T-helper 9 cell (primary cell): ENCODE measurements at places on chromosomes 1 and 21.

- no peak for DNase-seq
These were observed 13.0 kb upstream of the C1orf174 start for GRCh38 chr1:3912809-3913685.

GRCh38 chr1:54300401-54300800, 100.4 kb downstream of the MRPL37 start:
- DNase-seq: no peak

DNA sequence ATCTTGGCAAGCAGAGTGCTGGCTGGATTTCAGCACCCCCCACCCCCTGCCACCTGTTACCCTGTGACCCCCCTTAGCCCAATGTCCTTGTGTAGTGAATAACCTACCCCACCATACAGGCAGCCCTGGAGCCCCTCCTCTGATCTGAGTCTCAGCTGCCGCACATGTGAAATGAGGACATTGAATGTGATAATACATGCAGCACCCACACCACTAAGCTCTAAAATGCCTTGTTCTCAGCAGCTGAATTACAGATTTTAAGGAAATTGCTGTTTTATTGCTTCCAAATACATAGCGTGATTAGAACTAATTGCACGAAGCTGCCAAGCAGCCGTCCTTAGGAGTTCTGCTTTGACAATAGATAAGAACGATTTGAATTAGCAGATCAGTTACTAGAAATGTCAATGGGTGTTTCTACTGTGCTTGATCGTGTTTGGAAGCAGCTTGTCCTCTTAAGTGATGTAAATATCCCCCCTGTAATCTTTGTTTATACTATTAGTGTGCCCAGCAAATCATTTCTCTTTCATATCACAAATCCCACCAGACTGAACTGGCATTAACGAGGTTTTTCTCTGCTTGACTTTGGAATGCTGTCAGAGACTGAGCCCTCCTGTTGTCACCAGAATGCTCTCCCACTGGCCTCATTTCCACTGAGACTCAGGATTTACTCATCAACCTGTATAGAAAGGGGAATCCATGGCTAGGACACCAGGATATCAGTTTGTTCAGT, 4.9 kb downstream of the SLAMF8 start:
- no peak for DNase-seq

- no peak for DNase-seq
These were observed 45.7 kb downstream of the ATP2B4 start for GRCh38 chr1:203672346-203672745.

- DNase-seq: peak; percentile 72
These were observed 21.7 kb downstream of the TMEM53 start for GRCh38 chr1:44652445-44653106.

GRCh38 chr1:202860744-202861419, 28.1 kb downstream of the RABIF start:
- DNase-seq: peak; percentile 7

- DNase-seq: no peak
These were observed 11.8 kb downstream of the S100A7A start for GRCh38 chr1:153428073-153428638.

DNA sequence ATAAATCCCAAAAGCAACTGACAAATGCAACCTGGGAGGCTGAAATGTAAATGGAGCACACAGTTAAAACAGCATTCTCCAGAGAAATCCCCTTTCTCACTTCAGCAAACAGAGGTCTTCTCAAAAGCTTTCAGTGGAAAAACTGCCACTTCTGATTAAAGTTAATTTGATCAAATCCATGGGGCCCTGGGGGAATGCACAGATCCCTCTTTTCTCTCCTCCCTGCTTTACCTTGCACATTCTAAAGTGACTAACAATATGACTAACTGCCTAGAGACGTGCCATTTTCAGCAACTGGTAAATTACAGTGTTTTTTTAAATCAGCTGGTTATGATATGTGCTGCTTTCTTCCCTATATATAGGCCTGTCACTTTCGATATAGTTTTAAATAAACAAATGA, 142.5 kb downstream of the RERE start:
- DNase-seq: no peak

GRCh38 chr1:204692841-204693356, 7.4 kb upstream of the LRRN2 start:
- no peak for DNase-seq

- no peak for DNase-seq
These were observed 20.5 kb downstream of the HTR1D start for GRCh38 chr1:23196627-23197328.

GRCh38 chr1:175564723-175565122, 178.7 kb downstream of the TNR start:
- DNase-seq: no peak

- DNase-seq: no peak
These were observed 119.2 kb downstream of the SMYD2 start for GRCh38 chr1:214400131-214400530.

DNA sequence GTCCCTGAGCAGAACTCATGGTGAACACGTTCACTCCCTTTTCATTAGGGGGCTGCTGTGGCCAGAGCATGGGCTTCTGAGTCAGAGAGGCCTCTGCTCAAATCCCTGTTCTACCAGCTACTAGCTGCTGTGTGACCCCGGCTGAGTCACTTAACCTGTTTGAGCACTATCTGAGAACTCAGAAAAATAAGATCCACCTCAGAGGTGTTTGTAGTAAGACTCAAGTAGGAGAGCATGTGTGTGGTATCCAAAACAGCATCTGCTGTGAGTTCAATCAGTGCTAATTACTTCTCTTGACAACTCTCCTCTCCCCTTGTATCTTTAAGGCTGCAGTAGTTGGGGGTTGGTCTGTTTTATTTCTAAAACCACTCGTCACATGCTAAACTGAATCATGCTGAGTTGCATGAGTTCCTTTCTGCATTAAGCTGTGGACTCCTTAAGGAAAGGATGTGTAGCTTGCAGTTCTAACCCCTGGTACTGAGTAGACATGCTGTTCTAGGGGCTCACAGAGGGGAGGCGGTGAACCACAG, 39.7 kb upstream of the JUN start:
- DNase-seq: no peak

- DNase-seq: peak; percentile 68
These were observed 527 bp downstream of the MACO1 start for GRCh38 chr1:25430967-25431881.

- no peak for DNase-seq
These were observed 4.4 kb downstream of the DVL1 start for GRCh38 chr1:1344655-1345361.

DNA sequence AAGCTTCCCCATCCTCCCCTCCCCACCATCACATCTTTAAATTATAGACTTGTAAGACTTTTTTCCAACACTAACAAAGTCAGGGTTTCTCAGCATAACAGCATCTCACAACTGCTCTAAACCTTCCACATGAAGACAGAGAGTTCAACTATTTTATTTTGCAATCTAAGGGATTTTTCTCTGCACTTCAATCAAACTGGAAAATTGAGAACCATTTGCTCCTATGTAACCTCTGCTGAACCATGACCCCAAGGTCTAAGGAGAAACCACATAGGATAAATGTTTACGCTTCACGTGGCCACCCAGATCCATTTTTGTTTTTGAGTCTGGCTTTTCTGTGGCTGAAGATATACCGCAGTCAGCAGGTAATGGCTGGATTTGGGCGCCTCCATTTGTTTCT, 13.2 kb downstream of the ERRFI1 start:
- DNase-seq: no peak

GRCh38 chr1:115245227-115245626, 92.8 kb downstream of the NGF start:
- DNase-seq: no peak

DNA sequence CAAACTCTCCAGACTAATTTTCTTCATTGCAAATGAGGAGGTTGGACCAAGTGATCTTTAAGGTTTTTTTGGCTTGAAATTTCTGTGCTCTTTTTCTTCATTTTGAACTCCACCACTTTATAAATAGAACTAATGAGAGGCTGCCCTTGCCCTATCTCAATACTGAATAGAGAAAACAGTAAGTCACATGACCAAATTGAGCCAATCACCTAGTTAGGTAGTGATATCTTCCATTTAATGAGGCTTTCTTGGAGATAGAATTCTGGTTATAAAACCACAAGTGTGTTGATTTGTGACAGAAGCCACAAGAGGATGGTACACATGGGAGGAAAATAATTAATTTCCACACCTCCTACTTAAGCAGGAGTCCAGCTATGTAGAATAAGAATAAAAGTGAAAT, 263.4 kb upstream of the SNX7 start:
- no peak for DNase-seq

- DNase-seq: no peak
These were observed 27.8 kb downstream of the FOXD2 start for GRCh38 chr1:47465605-47466004.

- DNase-seq: no peak
These were observed 226.4 kb downstream of the S1PR1 start for GRCh38 chr1:101463195-101463594.

GRCh38 chr1:39926820-39927219, 25.1 kb upstream of the MYCL start:
- DNase-seq: no peak

- no peak for DNase-seq
These were observed 924 bp upstream of the CAMSAP2 start for GRCh38 chr1:200737647-200738291.

DNA sequence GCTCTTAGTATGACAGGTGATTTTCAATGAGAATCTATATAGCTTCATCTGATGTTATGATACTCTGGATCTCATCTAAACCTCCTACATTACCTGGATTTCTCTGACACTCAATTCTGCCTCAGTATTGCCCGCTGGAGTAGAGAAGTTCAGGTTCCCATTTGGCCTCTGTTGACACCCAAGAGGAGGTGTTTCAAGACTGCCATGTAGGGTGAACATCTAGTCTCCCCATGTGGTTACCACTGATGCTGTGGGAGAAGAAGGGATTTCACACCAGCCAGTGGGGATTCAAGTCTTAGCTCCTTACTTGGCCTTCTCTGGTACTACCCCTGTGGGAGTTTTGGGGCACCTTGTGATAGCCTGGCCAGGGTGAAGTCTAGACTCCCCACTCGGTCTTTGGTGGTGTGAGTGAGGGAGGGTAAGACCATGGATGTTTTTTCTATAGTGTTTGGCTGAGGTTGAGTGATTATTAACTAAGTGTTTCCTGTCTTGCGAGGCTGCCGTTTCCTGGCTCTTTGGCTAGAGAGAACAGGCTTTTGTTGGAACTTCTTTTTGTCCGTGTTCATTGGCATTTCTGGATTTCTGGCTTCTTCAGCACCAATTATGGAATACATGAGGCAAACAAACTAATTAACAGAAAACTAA, 90.7 kb downstream of the RHOU start:
- no peak for DNase-seq

DNA sequence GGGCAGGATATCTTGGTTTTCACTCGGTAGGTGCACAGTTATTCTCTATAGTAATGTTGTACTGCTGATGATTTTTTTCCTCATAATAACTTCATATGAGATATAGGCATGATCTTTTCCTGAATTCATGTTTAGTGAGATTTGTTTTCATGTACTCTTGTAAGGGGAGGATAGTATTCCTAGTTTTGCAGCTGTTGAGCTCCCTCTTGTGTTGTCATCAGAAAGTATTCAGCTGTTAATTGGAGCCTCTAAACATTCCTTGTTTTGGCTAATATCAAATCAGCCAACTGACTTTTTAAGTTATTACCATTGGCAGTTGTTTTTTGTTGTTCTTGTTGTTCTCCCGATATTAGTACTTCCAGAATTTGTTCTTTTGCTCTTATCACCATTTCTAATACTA, 24.4 kb downstream of the OR10R2 start:
- DNase-seq: no peak

DNA sequence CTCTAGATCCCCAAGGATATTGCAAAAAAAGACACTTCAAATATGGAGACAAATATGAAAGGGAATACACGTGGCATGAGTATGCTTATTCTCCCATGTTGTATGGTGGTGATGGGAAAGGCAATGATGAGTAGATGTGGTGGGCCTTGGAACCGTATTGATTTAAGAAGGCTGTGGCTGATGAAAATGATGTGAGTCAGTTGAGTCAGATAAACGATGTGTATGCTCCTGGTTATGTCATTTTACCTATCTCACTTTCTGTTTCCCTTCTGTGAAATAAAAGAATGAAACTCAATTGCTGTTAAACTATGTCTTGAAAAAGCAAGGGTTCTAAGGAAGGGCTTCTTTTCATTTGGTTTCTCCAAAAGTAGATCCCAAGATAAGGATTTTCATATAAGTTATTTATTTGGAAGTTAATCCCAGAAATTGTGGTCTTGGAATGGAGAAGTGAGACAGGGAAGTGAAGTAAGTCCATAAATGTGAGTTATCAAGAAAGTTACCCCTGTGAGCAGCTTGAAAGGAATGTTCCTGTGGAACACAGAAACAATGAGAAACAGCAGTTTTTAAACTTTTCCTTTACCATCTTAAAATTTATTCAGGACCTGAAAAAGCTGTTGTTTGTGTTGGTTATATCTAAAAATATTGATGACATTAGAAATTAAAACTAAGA, 292.0 kb downstream of the DUSP10 start:
- no peak for DNase-seq

- peak; percentile 49 for DNase-seq
These were observed 779 bp downstream of the SON start for GRCh38 chr21:33543505-33544129.

- DNase-seq: no peak
These were observed 39.1 kb downstream of the RIMS3 start for GRCh38 chr1:40626383-40626770.

- no peak for DNase-seq
These were observed 157.8 kb downstream of the TRABD2B start for GRCh38 chr1:47839433-47839760.

GRCh38 chr1:186494832-186495271, 33.9 kb upstream of the PDC start:
- no peak for DNase-seq

- no peak for DNase-seq
These were observed 17.6 kb downstream of the RABIF start for GRCh38 chr1:202871367-202871766.

DNA sequence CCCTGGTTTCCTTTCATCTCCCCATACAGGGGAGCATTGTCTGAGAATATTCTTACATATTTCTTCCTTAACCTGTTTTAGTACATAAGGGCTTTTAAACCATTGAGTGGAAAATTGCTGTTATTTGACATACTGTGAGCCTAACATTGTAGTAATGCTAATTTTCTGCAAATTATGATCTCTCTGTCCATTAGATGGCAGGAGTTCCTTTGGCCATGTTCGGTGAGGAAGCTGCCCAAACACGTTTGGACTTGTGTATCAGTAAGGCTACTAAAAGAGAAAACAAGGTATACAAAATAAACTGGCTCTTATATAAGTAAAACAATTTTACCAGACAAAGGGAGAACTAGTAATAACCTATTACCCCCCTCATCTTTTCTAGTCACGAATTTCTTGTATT, 29.2 kb downstream of the CDC7 start:
- DNase-seq: no peak

DNA sequence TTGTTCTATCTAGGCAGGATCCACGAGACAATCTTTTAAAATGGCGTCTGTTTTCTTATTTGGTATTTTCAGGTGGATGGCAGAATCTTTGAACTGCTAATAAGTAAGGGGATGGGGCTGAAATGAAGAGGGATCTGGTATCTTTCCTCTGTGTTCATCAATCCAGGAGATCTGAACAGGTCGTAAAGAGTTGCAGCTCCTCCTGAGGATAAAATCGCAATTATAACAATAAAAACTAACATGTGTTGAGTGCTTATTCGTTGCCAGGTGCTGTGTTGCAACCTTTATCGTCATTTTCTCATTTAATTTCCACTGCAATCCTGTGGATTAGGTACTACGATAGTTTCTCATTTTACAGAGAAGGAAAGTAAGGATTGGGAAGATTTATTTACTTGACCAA, 134.6 kb upstream of the DPYD start:
- no peak for DNase-seq

GRCh38 chr1:72278461-72278860, 3.9 kb downstream of the NEGR1 start:
- no peak for DNase-seq
